ENCODE measurements at places on chromosomes 12 and 14.

DNA sequence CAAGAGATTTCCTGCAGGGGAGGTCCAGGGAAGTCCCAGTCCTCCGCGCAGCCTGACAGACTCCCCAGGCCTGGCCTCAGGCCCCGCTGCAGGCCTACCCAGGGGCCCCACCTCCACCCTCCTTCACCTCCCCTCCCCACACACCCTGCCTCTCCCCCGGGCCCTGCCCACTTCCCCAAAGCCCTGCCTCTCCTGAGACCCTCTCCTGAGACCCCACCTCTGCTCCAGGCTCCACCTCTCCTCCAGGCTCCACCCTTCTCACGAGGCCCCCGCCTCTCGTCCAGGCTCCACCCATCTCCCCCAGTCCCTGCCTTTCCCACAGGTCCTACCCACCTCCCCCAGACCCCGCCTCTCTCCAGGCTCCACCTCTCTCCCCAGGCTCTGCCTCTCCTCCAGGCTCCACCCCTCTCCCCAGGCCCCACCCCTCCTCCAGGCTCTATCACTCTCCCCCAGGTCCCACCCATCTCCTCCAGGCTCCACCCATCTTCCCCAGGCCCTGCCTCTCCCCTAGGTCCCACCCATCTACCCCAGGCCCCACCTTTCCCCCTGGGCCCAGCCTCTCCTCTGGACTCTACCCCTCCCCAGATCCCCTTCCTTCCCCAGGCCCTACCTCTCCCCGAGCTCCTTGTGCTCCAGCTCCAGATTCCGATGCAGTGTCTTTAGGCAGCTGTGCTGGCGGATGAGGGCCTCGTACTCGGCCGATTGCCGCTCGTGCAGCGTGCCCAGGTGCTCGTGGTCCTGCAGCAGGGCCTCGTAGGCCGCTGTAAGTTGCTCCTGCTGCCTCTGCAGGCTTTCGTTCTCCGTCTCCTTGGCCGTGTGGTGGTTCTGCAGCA, 58.8 kb upstream of the GPR68 start:
- peak; percentile 94 for DNase-seq

DNA sequence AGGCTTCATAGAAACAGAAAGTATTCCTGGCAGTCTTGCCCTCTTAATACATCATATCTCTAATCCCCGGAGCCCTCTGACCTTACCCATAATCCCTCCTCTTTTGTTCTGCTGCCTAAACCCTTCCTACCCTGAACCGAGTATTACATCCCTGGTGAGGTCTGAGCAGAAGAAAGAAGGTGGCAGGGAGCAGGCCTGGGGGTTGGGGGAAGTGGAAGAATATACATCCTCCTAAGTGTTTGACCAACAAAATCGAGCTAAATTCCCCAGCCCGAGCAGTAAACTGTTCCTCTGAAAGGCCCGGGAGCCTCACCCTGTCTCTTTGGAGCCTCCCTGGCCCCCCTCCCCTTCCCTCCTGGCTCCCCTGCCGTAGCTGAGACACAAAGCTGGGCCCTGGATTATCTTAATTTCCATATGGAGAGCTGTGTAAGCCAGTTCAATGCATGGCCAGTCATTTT, 192.6 kb upstream of the LHX5 start:
- no peak for DNase-seq

- no peak for DNase-seq
Measured at GRCh38 chr14:74620497-74620921, 8.5 kb upstream of the LTBP2 start.

- DNase-seq = peak; percentile 18
Measured at GRCh38 chr14:67515386-67516079, 17.6 kb upstream of the PLEKHH1 start.

GRCh38 chr14:103028772-103029171, 28.6 kb downstream of the CDC42BPB start:
- no peak for DNase-seq

GRCh38 chr14:37650356-37651037, 55.1 kb downstream of the TTC6 start:
- no peak for DNase-seq

GRCh38 chr12:2295941-2296461, 243.2 kb downstream of the CACNA1C start:
- no peak for DNase-seq

Data from BE2C (cell line).